ENCODE measurements at places on chromosomes 6 and 20. TPM values are rescaled to one million over a fixed set of nuclear protein-coding genes. Genes with fewer than 3 reads are reported as not detected.

The TRIM39 gene
- 13.0 TPM for total RNA-seq

The TFAP2C gene
- 8.2 TPM for total RNA-seq

The TPBG gene
- total RNA-seq = 134 TPM

The CDH26 gene
- total RNA-seq = 3.1 TPM

All from nasal cavity respiratory epithelium epithelial cell of viscerocranial mucosa (primary cell).